ENCODE measurements at places on chromosomes 11 and 22.

DNA sequence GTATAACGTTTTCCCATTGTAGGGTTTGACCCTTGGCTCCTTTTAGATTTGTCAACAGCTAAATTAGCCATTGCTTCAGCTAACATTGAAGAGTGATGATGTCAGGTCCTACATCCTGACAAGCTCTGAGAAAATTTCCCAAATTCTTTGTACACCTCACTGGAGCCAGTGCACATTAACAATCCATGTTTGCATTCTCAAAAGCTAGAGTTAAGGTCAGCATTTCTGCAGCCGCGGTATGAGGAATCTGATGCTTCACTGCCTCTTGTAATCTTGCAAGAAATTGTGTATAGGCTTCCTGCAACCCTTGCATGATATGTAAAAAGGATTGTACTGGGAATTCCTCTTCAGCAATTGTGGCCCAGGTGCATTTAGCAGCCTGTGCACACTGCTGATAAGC is 33.1 kb upstream of the NCAM1 start:
- no peak for DNase-seq

- DNase-seq, result no peak
Measured at GRCh38 chr22:26975865-26976264, 318.5 kb downstream of the MIAT start.

DNA sequence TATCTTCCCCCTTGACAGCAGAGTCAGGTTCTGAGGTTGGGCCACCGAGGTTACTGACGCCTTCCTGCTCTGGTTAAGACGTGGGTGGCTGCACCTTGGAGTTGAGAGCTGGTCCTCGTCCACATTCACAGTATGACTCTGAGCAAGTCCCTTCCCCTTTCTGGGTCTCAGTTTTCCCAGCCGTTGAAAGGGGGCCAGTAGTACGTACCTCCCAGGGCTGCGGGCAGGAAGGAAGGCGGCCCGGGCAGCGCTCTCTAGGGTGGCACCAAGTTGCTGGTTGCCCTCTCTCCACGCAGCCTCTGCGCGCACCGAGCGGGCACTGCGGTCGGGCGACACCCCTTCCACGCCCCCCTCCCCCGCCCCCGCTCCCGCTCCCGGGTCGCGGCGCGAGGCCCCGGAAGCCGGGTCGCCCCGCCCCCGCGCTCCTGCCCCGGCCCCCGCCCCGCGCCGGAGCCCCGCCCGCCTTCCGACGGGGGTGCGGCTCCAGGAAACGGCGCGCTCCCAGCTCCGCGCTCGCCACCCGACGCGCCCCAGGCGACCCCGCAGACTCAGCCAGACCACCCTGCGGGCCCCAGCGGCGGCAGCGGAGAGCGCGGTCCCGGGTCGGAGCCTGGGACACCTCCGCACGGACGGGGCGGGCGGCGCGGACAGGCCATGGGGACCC is at the start of gene EHBP1L1:
EHBP1L1 (plus strand) TSS at position 486 of the 664 bp plus-strand sequence. CDS start 250 bp downstream, outside the sequence.
- peak; percentile 87 for DNase-seq

DNA sequence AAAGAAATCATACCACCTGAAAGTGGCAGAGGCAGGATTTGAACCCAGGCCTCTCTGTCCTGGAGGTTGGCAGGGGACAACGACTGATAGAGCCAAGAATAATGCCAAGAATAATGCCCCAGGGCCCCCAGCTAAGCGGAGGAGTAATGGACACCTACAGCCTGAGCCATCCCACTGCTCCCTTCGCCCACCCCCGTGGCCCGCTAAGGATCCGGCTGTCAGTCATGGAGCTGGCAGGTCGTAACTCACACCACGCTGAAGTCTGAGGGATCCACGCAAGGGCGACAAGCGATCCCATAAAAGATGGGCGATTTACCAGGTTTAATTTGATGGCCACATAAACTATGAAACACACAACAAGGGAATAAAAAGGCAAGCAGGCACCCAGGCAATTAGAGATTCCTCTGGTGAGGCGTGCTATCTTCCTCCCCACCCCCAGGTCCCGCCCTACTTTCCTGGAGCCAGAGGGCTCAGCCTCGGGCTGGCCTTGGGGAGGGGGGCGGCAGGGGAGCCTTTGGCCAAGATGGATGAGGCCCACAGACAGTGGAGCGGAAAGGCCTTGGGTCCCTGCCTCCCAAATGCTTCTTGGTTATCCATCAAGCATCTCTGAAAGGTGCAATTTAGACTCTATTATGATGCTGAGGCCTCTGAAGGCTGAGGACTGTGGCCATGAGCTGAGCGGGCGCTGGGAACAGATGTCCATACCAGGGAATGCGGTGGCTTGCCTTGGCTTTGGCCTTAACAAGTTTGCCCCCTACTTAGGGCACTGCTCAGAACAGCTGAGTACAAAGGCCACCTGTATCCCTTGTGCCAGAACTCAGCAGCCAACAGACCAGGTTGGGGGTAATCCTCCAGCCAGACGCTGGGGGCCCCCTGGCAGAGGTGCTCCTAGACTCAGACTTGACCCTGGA is 55.2 kb downstream of the MACROD1 start:
- no peak for DNase-seq

GRCh38 chr22:21865041-21865440 is 2.4 kb downstream of the MAPK1 start:
- no peak for DNase-seq

DNA sequence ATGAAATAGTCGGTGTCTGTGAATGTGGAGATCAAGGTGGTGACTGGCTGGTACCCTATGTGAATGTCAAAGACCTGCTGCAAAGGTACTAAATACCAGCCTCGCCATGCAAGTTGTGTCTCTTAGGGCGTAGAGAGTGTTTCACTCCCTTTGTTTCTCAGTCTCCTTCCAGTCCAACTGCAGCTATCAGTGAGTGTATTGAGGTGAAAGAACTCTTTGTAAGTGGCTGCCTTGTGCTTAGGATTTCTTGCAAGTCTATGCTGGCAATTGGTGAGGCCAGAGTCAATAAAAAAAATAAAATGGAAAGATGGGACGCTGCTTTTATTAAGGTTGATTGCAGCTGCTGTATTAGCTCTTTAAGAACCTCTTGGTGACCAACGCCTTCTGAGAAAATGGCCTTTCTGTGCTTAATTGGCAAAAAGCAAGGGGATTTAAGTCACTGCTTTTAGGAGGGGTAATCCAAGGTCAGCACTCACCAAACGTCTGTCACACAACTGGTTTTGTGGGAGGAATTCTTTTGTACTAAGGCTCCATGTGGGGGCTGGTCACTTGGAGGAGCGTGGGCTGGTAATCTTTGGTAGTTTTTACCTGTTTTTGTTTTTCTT is 95.1 kb downstream of the PARVA start:
- DNase-seq, result no peak

GRCh38 chr11:102280245-102280833 is 36.9 kb upstream of the BIRC3 start:
- DNase-seq, result no peak

DNA sequence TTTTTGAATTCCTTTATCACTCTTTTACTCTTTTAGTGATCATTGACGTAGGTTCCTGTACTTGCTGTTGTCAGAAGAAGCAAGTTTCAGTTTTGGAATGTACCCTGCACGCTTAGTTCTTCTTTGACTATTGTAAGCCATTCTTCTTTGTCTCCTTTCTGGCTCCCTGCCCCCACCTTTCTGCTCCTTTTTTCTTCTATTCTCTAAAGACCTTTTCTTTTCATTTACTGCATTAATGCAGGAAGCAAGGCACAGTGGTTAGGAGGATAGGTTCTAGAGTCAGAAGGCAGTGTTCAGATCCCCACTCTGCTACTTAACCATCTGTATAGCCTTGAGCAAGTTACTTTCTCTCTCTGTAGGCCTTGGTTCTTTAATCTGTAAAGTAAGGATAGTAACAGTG is 33.7 kb upstream of the RAG2 start:
- DNase-seq, result no peak

DNA sequence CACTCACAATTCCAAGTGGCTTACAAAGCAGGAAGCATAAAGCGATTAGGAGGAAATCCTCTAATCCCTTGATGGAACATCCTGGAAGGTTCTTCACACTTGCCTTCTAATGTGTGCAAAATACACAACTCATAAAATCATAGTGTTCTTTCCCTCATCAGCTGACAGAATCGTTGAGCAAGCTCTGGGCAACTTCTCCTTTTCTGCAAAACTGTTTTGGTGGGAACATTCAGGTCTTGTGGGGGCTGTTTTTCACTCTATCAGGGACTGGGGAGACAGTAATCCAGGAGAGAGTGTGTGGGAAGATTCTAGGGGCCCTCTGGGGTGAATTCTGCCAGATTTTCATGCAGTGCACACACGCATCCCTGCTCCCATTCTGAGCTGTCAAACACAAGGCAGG is 53.2 kb downstream of the IRAG1 start:
- no peak for DNase-seq

DNA sequence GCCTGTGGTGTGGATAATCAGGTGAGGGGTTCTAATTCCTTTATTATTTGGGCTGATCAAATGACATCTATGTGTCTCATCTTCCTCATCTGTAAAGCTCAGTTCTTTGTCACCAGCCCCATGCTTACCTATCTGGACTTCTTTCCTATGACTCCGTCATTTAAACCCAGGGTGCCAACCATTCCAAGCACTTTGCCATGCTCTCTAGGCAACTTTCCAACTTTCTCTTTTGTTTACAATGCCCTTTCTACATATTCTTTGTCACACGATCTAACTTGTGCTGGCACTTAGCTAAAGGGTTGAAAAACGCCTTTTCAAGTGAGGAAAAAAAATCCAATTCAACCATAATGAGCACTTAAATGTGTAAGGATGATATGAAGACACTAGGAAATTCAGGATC is 27.9 kb downstream of the EXPH5 start:
- DNase-seq, result no peak

GRCh38 chr11:106763501-106763900 is 254.8 kb downstream of the GUCY1A2 start:
- DNase-seq, result no peak

DNA sequence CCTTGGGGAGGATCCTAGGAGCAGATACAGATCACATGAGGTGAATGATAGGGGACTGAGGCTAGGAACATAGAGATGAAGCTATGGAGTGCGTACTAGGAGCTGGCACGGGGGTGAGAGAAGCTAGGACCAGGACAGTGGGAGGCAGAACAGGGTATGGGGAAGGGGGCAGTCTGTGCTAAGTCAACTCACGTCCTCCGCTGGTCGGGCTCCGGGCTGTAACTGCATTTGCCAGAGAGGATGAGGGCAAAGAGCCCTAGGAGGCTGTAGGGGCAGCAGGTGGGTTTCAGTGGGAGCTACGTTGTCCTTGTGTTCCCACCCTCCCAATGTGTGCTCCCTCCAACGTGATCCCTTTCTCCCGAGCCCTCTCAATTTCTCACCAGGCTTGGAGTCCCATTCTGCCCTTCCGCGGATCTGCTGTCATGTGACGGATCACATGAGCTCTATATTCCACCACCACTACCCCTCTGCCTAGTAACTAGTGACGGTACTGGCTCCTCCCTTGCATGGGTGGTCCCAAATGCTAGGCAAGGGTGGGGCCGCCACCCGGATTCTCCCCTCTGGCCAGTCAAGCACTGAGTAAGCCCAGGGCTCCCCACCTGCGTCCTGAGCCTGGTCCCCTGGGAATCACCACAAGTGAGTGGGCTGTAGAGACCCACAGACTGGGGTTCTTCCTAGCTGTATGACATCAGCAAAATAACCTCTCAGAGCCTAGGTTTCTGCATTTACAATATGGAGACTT is at the start of gene TPP1:
TPP1 (minus strand) TSS at position 419 of the 742 bp plus-strand sequence; CDS start at position 397, 22 bp downstream.
- peak; percentile 95 for DNase-seq

DNA sequence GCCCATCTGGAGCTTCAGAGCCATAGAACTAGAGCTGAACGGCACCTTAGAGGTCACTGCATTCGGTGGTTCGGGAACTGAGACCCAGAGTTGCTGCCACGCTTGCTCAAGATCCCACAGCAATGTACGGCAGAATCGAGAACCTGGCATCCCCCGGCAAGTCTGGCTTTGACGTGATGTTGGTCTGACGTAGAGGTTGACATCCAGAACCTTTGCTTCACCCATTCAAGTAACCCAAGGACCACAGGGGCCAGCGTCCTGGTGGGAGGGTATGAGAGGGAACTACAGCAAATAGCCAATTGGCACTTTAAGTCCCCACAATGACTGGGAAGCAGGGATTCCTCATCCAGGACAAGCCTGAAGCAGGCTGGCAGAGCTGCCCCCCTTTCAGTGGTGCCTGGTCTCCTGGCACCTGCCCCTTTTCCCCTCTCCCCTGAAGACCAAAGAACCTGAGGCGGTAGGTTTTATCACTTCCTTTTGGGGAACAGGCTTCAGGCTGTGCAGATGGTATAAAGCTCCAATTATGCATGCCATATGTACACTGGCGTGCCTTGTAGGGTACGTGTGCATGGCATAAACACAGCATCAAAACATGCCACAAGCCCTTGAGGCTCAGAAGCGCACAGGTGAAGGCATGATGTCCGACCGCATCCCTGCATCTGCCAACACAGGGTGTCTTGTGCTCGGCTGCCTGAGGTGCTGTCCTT is 15.3 kb upstream of the TEF start:
- no peak for DNase-seq

DNA sequence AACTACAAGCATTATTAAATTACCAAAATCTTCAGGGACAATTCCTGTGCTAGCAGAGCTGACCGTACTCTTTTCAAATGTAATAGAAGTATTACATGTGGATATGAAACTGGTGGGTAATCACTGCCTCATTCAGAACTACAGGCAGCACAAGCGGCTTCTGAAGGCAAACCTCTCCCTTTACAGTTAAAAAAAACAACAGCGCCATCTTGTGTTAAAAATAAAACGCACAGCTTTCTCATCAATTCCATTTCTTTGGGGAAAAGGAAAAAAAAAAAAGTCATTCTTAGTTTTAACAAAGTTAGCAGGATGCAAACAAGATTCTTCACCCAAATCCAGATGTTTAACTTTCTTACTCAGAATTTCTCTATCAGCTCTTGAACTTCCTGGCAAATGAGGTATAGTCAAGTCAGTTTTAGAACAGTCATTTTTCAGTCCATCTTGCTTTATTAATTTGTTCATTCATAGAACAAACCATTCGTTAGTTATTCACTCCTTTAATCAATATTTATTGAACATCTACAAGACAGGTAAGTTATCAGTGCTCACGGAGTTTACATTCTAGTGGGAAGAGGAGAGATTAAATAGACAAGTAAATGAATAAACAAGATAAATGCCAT is 331.8 kb upstream of the MPPED2 start:
- no peak for DNase-seq

DNA sequence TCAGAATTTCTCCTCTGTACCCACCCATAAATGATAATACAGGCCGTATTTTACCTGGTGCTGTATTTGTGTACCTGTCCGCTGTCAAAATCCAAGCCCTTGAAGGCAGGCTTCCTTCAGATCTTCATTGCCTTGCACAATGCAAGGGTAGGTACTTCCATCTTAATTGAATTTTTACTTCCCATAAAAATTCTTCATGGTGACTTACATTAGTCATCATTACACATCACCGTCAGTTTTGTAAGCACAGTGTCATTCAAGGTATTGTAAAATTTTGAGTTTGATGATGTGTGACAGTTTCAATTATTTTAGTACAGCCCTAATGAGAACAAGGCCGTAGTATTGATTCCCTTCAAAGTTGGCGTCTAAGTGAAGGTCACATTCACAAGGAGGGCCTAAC is 770 bp upstream of the TSG101 start:
- DNase-seq, result no peak

DNA sequence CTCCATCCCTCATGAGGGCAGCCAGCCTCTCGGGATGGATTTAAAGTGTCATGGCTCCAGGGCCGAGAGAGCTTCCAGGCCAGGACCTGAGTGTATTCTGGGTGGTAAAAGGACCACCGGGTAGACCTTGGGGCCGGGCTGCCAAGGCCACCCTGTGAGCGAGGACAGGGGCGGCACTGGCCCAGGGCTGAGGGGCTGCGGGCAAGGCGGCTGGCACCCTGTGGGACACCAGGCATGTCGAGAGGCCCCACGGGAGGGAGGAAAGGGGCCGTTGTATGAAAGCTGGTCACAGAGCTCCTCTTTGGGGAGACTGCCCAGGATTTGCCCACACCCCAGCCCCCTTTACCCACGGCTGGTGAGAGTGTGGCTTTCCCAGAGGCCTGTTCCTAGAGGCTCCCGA is 92.3 kb upstream of the RTL6 start:
- no peak for DNase-seq

GRCh38 chr11:74966651-74967050 is 17.6 kb downstream of the SPCS2 start:
- DNase-seq, result no peak
